ENCODE measurements at places on chromosomes 3 and 15.

DNA sequence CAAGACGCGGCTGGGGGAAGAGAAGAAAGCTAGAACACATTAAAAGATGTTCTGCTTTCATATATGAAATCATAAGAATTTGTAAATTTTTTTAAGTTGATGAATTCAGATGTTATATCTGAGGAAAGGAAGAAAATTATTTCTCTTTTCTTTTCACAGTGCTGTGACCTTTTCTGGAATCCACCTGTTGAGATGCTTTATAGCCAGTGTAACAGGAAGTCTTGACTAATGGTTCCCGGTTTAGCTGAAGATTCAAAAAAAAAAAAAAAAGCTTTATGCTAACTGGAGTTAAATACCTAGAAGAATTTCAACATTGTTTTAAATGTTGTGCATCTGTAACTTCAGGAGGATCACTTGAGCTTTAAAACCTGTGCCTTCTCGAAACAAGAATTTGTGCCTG lies 9.9 kb downstream of the GTPBP8 start:
- ATAC-seq = no peak

GRCh38 chr3:134449951-134450350 lies 35.8 kb downstream of the ANAPC13 start:
- no peak for ATAC-seq

GRCh38 chr3:73600293-73600938 lies 24.3 kb downstream of the PDZRN3 start:
- peak; percentile 52 for ATAC-seq

DNA sequence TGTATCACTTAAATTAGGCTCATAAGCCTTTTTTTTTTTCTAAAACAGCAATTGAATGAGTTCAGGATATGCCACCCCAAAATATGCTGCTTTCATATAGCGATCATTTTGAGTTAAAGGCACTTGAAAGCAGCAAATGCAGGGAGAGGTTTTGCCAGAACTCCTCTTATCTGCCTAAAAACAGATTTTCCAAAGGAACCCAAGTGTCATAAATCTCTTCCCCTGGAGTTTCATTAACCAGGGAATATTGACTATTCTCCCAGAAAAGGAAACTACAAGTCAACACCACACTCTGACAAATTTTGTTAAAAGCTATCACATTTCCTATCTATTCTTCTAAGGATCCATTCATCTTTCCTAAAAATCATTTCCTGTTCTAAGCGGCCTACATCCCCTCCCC lies 11.3 kb downstream of the DNAAF4 start:
- ATAC-seq = no peak

DNA sequence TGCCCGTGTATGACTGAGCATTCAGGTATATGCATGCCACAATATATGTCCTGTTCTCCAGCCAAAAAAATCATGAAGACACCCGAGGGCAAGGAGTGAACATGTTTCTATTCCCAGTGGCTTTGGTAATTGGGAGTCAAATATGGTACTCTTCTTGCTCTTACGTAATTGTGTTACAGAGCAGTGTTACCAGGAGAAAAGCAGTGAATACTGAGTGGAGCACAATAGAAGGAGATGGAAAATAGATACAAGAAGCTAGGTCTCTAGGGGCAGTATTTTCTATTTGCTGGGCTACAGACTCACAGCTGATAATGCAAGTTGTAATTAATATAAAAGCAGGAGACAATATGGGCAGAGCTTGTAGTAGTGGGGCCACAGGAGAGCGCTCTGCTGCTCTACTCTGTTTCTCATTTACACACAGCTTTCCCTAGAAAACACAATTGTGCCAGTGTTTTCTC lies 13.2 kb downstream of the MEIS2 start:
- no peak for ATAC-seq

GRCh38 chr15:31262901-31263671 lies 63.5 kb upstream of the KLF13 start:
- ATAC-seq = peak; percentile 45

- no peak for ATAC-seq
These were observed 56.9 kb downstream of the LRCH3 start for GRCh38 chr3:197847866-197848401.

- ATAC-seq = no peak
These were observed 96.2 kb upstream of the TRPM1 start for GRCh38 chr15:31197497-31198414.

GRCh38 chr15:43489191-43489590 lies 3.8 kb downstream of the TP53BP1 start:
- ATAC-seq = no peak

DNA sequence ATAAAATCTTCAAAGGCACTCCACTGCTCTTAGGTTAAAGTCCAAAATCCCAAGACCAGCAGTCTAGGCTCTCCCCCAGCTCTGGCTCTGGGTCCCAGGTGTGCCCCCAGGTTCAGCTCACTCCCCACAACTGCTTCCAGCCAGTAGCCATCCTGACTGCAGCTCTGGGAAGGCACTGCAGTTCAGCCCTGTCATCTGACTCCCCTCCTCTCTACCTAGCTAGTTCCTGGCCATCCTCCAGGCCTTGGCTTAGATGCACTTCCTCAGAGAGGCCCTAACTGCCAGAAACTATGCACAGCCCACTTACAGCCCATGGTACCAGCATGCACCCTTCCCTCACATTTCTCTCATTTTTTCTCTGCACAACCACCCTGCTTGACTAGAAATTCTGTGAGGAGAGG lies 25.5 kb downstream of the TBC1D2B start:
- ATAC-seq = no peak

DNA sequence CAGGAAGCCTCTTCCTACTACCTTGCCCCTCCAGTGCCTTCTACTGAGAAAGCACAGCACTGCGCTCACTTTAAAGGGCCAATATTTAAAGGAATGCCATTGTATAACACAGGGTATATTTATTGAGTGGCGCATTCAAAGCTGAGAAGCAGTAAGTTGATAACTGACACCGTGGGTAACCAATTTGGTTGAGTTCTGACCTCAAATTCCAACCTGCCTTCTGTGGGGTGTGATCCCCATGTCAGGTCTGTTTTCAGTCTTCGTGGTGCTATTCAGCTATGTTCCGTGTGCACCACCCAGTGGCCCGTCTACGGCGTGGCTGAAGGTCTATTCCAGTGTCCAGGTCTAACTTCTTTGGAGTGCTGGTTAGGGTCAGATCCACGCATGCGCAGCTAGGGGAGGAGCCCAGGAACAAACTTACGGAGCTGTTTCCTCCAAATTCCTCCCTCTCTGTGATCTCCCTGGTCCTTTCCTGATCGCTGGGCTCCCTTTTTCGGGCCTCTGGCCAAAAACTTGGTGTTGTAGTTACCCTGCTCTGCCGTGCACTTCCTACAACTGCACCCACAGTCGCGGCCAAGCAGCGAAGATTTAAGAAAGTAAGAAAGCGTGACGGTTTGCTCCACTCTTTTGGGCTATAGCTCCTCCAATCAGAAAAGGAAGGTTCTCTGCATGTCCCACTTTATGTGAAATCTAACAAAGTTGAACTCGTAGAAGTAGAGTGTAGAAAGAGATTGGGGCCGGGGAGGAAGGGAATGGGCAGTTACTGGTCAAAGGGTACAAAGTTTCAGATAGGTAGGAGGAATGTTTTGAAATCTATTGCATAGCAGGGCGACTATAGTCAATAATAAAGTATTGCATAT lies 7.7 kb downstream of the LRRC2 start:
- peak; percentile 75 for ATAC-seq

DNA sequence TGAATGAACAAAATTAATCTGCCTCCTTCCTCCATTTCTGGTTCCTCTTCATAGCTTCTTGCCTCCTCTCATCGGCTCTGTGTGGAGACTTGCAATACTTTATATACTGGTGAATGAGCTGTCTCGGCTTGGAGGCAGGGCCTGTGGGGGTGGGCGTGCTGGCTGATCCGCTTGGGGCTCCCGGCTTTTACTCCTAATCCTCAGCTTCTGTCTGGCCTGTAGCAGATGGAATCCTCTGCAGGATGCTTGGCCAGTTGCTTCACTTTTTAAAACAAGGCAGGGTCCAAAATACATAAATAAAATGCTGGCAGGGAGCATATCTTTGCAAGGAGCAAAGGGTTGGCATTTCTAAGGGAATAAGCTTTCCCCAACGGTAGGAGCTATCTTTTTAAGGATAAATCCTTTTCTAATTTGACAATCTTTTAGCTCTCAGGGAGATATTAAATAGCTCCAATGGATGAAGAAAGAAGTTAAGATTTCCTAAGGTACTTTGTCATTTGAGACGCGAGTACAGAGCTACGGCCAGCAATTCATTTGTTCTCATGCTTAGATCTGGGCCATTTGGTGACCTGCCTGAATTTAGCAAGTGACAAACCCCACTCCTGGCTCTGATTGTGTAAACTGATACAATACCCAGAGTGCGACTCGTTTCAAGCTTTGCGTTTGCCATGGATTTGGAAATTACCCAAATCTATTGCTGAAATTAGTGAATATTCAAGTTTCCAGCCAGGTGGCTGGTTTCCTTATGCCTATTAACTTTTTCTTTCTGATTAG lies 18.9 kb downstream of the SV2B start:
- ATAC-seq = no peak

DNA sequence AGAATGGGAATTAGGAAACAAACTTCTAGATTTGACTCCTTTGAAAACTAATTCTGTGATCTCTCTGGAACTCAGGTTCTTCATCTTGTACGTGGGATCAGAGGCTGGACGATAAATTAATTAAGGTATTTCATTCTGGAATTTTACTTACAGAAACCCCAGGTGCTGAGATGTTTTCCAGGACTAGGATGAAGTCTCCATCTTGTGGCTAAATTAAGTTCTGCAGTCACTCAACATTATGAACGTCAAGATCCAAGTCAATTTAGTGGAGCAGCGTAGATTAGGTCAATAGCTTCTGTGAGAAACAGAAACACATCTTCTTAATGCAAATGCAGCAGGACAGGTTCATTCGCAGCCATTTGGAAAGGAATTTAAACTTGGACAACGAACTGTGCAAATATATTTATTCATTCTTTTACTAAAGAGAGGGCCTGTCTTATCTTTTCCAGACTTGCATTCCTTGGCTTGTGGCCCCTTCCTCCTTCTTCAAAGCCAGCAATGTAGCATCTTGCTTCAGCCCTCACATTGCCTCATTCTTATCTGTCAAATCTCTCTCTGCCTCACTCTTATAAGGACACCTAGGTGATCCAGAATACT lies 26.7 kb upstream of the TMC3 start:
- no peak for ATAC-seq

DNA sequence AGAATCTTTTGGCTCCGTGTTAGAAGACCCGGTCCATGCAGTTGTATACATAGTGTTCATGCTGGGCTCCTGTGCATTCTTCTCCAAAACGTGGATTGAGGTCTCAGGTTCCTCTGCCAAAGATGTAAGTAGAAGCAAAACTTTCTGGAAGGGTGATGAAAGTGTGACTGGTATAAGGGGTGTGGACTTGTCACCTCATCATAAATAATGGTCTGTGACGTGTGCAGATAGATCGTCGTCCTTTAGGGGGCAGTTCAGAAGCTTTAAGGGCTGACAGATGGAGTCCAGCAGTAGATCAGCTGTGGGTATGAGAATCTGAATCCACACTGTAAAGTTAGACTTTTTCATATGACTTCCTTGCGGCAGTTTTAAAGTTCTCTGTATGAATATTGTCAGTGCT lies 15.3 kb downstream of the SEC61A1 start:
- ATAC-seq = no peak

GRCh38 chr3:152403632-152404066 lies 134.9 kb downstream of the MBNL1 start:
- peak; percentile 82 for ATAC-seq

GRCh38 chr3:12224181-12225147 lies 64.4 kb upstream of the PPARG start:
- ATAC-seq = no peak

DNA sequence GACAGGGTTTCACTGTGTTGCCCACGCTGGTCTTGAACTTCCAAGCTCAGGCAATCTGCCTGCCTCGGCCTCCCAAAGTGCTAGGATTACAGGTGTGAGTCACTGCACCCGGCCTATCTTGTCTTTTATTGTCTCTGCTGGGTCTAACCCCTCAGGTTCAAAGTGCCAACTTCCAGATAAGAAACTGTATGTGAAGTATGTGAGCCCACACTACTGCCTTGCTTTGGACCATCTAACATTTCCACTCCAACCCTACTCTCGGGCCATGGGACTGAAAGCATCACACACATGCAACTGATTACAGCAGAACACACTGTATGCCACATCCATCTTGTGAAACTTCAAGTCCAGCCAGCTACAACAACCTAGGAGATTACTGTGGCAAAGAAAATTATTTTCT lies 256.1 kb upstream of the VEPH1 start:
- no peak for ATAC-seq

DNA sequence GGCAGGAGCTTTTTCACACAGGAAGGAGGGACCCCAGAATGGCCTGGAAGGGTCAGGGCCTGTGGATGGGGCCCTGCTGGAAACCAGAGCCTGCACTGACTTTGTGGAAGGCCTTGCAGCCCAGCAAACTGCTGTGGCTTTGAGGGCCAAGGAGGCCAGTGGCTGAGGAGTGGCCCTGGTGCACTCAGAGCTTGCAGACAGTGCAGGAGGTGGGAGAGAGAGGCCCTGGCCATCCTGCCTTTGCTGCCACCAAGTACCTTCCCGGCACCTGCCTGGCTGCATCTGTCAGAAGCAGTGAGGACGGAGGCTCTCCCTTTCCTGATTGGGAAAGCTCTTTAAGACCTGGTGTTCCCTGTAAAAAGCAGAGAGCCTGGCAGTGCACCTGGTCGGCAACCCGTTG lies 6.4 kb downstream of the PSTPIP1 start:
- no peak for ATAC-seq

- no peak for ATAC-seq
These were observed 36.2 kb upstream of the CFAP161 start for GRCh38 chr15:81097890-81098280.

- ATAC-seq = no peak
These were observed 119.4 kb upstream of the UBE2E2 start for GRCh38 chr3:23083701-23084100.

DNA sequence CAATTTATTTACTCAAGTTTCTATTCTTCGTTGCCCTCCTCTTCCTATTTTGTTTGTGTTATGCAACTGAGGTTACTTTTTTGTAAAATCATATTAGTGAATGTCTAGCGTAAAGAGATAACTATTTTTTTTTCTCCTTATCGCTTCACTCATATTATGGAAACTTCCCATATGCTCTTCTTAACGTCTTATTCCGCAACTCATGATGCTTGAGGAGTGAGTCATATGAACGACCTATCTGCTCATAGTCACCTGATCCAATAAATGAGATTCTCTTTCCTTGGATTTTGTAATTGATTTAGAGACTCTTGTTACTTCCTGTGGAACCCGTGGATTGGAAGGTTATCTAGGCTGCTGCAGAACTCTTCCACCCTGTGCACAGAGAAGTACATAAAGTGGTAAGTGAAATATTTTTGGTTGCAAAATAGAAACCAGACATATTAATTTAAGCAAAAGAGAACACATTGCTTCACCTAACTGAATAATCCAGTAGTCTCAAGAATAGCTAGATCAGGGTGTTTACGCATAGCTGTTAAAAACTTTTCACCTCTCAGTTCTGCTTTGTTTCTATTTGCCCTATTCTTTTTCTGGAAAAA lies 719.3 kb upstream of the SGO1 start:
- ATAC-seq = no peak

- peak; percentile 16 for ATAC-seq
These were observed 44.2 kb upstream of the ATG7 start for GRCh38 chr3:11228041-11228440.

DNA sequence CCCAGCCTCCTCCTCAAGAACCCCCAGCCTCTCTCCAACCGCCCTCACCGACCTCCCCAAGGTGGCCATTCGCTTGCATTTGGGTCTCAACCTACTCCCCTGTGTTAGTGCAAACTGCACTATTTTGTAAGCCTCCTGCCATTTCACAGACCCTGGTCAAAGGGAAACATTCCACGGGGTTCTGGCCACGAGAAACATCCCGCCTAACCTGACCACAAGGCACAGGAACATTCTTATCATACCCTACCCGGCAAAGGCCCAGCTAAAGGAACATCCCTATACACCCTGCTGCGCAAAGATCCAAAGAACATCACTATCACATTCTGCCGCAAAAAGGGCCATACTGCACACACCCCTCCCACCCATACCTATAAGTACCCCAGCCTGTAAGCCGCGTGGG lies 22.9 kb downstream of the RPSA start:
- ATAC-seq = no peak

Data from gastroesophageal sphincter (tissue), 4 donors.